ENCODE measurements at places on chromosomes 2 and 18.

DNA sequence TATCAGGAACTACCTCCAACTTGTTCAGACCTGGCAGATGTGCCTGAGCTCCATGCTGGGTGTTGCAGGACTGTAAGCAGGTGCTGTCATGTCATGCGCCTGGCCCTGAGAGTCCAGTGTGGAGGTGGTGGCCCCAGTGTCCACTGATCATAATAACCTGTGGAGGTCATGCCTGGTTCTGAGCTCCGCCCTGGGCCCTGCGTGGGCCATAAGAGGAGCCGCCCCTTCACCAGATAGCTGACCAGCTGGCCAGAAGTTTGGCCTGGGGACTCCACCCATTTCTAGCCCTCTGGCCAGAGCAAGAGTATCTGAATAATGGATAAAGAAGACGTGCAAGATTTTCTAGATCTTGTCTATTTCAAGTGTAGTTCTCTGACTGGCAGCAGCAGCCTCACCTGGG is 72.4 kb downstream of the CTIF start:
- DNase-seq = no peak

DNA sequence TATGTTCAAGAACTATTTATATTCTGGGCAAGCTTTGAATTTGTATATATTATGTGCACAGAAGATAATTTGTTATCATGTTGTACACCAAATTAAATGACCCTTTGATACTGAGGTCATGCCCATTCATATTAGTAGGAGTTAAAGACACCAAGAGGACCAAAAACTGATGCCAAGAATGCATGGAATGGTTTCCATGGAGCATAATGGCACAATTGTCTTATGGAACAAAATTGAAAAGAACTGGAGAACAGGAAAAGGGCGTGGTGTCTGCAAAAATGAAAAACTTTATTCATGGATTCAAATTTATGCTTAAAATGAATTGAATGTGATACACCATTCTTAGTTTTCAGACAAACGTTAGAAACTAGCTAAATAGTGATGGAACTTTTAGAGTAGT is 24.1 kb upstream of the RBMS1 start:
- no peak for DNase-seq

DNA sequence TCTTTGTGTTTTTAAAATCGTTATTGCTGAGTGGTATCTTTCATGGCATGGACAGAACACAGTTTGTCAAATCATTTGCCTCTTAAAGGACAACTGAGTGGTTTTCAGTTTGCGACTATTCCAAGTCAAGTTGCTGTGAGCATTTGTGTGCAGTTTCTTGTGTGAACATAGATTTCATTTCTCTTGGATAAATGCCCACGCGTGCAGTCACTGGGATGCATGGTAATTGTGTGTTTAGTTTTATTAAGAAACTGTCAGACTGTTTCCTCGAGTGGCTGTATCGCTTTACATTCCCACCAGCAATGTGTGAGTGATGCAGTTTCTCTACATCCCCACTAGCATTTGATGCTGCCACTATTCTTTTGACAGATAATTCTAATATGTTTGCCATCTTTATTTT is 154.0 kb upstream of the ARL4C start:
- DNase-seq = no peak

- no peak for DNase-seq
Observed at GRCh38 chr2:210198326-210198725, 26.9 kb downstream of the ACADL start.

DNA sequence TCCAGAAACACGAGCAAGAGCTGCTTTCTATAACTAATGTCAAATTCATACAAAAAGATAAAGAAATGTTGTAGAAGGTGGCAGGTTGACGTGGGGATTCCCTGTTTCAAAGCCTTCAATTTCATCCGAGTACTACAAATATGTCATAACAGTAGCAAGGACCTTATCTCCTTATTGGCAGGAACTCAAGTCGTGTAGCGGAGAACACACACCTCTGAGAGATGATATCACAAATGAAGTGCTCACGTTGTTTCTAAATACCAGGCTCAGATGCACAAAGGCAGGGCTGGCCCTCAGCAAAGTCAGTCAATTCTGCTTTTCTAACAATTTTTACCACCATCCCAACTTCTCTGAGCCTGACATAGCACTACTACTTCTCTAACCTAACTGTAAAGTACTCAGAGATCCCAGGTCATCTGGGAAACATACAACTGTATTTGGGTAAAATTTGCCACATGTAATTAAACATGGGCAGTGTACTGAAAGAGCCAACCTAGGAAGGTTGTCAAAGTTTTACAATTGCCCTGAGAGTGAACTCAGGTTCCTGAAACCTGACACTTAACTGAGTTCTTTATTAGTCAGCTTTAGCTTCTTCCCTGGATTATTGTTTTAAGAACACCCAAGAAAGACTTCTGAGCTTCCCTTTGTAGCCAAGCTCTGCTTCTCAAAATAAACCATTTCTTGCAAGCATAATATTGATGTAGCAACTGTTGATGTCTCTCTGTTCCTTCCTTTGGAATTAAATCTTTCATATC is 813.7 kb upstream of the ACVR2A start:
- no peak for DNase-seq

DNA sequence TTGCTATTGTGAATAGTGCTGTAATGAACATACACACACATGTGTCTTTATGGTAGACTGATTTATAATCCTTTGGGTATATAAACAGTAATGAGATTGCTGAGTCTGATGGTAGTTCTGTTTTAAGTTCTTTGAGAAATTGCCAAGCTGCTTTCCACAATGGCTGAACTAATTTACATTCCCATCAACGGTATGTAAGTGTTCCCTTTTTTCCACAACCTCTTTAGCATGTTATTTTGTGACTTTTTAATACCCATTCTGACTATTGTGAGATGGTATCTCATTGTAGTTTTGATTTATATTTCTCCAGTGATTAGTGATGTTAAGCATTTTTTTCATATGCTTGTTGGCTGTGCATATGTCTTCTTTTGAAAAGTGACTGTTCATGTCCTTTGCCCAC is 86.7 kb downstream of the TTC27 start:
- DNase-seq = no peak

GRCh38 chr2:60840880-60841279 is 40.5 kb upstream of the REL start:
- DNase-seq = no peak

DNA sequence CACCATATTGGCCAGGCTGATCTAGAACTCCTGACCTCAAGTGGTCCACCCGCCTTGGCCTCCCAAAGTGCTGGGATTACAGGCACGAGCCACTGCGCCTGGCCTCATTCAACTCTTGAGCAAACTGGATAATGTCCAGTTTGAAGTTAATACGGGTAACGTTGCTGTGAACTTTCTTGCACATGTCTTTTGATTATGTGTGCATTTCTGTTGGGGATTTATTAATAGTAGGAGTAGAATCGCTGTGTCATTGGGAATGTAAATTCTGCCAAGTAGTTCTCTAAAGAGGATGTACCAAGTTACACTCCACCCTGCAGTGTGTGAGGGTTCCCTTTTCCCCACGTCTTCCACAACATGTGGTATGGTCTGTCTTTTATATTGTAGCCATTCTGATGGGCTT is 6.2 kb downstream of the IMPA2 start:
- no peak for DNase-seq

DNA sequence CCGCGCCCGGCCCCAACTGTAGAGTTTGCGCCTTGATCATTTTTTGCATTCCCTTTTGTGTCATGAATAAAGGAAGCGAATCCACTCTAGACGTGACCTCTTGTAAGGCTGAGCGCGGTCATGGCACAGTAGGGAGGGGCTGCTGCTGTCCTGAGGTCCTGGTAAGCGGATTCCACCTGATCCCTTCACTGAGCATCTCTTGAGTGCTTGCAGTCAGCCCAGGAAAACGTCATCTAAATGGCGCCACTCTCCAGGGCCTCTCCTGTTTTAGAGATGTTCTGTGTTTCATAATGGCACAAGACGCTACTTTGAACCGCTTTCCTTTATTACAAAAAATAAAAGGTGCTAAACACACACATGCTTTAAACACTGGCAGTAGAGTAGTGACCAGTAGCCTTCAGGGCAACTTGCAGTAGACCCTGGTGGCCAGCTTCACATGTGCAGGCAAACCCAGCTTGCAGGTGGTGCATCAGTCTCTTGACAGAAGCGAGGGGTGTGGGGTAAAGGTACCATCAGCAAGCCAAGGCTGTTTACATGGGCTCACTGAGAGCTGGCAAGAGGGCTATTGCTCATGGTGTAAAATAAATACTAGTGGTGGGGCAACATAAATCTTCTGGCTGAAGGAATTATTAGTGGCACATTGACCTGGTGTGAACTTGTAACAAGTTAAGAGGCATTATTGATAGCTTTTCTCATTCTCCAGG is 43.0 kb upstream of the ACKR3 start:
- no peak for DNase-seq

DNA sequence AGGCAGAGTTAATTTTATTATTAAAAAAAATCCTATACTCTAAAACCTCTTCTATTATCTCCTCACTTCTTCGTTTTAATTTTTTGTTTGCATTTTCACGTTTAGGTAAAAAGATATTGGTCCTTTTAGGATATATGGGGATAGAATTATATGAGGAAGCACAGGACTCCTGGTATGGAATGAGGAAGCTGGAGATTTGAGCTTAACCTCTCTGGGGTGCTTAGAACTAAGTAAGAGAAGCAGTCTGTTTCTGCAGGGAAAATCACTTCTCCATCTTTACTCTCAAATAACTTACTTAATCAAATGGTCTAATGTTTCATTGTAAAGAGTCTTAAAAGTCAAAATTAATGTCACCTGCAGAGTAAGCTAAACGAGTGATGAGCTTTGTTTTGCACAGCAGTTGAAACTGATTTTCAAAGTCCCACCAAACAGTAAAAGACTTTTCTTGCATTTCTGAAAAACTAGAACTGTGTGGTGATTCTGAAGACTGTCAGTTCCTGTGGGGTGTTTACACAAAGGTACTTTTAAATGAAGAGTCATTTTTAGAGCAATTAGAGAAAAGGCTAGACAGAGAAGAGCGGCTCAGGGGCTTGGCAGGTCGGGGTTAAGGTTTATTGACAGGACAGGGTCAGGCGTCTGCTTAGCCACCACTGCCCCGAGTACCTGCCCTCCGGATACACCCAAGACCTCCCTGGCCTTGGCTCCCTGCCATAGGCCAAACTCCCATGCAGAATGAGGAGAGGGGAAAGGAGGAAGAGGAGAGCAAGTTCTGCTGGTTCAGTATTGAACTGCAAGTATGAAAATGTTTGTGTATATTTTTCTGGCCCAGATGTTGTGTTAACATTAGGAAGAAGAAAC is 21.6 kb downstream of the METAP1D start:
- DNase-seq = no peak

- no peak for DNase-seq
Observed at GRCh38 chr2:227191367-227191766, 26.9 kb downstream of the COL4A3 start.

GRCh38 chr2:99938250-99938649 is 204.1 kb downstream of the AFF3 start:
- DNase-seq = no peak

DNA sequence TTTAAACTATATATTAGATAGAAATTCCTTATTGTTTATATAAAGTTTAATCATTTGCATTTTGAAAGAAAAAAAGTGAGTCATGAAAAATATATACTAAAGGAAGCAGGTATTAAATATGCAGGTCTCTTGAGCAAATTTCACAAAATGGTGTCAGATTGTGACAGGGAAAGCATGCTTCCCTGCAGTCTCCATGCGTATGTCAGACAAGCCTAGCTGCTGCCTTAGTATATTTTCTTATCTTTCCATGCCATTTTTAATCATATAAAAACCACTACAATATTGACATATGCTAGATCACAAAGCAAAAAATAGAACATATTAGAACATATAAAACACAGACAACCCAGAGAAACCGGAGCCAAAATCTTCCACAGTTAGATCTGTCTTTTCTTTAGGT is 1137.7 kb upstream of the DDX18 start:
- no peak for DNase-seq

GRCh38 chr18:12442946-12443345 is 35.2 kb downstream of the PRELID3A start:
- no peak for DNase-seq

DNA sequence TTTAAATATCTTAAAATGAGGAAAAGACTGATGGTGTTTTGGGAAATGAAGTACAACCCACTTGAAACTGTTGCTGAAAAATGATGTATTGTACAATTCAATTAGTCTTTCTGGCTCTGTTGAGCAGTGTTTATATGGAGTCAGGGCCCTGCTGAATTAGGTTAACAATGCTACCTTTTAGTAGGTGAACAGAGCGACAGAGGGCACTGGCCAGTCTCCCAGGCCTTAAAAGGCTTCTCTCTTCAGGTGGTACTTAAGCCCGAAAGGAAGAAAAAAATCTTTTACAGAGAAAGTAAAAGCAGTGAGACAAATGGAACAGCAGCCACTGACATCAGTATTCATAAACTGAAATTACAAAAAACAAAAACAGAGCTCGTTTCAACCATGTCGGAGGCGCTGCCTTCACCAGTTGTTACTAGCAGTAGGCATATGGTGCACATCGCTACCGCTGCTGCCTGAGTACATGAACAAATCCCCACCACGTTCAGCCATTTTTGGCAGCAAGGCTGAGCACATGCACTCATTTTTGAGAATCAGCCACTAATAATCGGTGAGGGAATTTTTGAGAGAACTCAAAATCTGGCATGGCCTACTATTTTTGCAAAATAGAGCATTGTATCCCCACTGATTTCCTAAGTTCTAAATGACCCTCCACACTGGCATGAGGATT is 91.8 kb downstream of the PLEKHM3 start:
- DNase-seq = no peak

DNA sequence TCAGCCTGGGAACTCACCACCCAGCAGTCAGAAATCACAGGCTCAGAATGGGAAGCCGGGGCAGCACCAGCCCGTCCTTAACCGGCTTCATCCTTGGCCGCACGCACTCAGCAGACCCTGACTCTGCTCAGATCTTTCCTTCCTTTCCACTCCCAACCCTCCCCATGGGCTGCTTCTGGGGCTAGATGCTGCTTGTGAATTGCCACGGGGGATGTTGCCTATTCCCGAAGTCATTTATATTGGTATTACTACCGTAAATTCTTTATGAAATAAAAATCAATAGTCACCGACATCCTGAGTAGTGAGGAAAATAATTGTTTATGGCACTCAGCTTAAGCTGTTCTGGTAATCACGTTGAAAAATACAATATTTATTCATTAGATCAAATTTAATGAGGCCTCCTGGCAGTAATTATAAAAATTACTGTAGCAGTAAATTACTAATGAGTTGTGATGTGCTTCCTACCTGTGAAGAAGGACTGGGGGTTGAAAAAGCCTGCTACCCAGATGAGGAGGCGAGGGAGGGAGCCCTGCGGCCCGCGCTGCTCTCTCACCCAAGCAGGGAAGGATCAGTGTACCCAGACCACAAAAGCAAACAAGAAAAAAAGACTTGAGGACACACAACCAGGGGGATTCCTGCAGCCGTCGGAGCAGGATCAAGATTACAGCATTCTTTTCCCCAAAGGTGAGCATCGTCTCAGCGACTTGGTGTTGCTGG is 31.5 kb downstream of the CDCA7 start:
- DNase-seq = no peak

DNA sequence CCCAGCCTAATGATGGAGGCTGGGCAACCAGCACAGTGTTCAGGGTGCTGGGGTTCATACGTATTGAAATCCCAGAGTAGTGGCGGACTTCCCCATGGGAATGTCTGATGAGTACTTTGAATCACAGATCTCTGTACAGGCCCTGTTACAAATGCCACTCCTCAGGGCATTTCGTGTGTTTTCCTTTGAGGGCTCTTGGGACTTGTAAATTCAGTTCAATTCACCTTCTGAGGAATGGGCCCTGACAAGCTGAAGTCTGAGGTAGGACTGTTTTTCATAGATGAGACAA is 288 bp upstream of the RDH14 start:
- no peak for DNase-seq
